ENCODE measurements at places on chromosomes 1 and 21.

- DNase-seq, result peak; percentile 91
Measured at GRCh38 chr21:35048706-35049617, at the start of gene RUNX1. Gene RUNX1 (minus strand): TSS chr21:35049302.

DNA sequence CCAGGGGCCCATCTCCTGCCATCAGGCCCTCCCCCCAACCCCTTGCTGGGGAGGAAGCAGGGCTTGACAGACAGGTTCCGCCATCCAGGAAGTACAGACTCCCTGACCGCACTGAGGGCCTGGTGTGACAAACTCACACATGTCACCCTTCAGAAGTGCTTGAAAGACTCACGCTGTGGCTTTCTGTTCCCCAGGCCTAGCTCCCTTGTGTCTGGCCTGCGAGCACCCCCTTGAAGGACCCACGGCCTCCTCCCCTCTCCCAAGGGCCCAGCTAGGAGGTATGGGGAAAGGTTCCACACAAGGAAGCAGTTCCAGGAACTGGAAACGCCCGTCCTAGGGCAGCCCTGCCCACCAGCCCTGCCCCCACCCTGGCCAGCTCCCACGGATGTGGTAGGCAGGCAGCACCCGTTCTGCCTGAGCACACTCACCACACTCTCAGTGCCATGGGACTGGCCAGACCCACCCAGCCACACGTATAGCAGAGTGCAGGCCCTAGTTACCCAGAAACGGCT is 26.7 kb downstream of the SLC2A1 start:
- no peak for DNase-seq

GRCh38 chr1:83694449-83694848 is 304.5 kb downstream of the TTLL7 start:
- no peak for DNase-seq

- peak; percentile 95 for DNase-seq
Measured at GRCh38 chr1:16078925-16079656, 5.6 kb upstream of the FAM131C start.

DNA sequence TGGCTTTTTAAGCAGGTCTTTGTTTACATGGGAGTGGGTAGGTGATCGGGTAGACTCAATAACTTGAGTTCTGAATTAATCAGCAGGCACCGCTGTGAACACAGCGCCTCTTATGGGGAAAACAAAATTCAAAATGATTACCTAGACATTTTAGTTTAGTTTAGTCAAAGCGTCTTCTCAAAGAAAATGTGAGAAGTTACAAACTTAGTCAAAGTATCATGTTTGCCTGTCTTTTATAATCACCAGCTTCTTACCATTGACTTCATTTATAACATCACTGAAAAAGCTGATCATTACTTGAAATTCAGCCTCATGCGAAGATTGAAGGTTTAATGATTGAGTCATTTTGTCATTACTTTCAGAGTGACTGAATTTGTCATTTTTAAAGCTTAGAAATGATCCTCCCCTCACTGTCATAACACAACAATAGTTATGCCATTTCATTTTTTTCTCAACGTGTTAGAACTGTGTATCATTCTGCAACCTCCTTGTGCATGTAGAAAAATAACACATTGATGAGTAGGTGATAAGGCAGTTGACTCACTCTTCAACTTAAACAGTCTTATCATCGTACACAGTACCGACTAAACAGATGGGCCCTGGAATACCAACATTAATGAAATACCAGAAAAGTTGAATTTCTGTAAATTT is 188.5 kb downstream of the NFIA start:
- DNase-seq, result no peak

GRCh38 chr1:65792669-65793358 is at the start of gene PDE4B:
Gene PDE4B (plus strand): TSS chr1:65792895.
- no peak for DNase-seq

GRCh38 chr1:221965252-221965651 is 223.4 kb upstream of the DUSP10 start:
- no peak for DNase-seq

DNA sequence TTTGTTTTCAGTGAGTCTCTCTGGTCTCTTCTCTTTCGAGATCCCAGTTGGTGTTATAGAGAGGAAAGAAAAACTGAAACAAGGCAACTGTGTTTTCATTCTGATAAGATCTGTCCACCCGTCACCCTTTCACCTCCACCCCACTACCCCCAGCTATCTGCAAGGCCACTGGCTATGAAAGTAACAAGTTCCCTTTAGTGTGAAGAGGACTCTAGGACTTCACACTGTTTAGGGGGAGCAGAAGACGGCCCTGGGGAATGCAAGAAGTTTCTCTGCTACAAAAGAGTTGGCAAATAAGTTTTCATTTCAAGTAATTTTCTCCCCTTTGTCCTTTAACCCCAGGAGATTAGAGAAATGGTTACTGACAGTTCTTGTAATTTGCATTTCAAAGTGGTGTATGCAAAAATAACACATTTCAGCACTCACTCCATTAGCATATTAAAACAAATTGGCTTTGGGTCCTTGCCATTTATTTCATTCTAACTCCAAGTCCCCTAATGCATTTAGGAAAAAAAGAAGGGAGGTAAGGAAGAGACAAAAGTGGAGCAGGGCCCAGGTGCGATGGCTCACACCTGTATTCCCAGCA is 79.6 kb upstream of the PPM1J start:
- no peak for DNase-seq

- DNase-seq, result no peak
Measured at GRCh38 chr1:247415423-247416361, at the start of gene NLRP3. Gene NLRP3 (plus strand): TSS chr1:247416173. CDS start chr1:247418801, 2,628 bp downstream.

DNA sequence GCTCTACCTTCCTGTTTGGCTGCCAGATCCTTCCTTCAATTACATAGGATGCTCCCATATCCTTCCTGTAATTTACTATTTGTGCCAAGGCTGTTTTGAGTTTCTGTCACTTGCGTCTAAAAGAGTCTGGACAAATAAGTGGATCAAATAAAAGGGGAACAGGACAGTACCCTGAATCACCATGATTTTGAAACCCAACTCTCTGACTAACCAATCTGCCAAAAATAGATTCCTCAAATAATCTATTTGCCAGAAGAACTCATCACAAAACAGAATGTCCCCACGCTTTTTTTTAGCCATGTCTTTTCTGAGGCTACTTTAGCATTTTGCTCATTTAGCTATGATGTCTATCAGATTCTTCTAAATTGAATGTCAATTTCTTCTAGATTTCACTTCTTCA is 392.6 kb downstream of the NTNG1 start:
- no peak for DNase-seq

DNA sequence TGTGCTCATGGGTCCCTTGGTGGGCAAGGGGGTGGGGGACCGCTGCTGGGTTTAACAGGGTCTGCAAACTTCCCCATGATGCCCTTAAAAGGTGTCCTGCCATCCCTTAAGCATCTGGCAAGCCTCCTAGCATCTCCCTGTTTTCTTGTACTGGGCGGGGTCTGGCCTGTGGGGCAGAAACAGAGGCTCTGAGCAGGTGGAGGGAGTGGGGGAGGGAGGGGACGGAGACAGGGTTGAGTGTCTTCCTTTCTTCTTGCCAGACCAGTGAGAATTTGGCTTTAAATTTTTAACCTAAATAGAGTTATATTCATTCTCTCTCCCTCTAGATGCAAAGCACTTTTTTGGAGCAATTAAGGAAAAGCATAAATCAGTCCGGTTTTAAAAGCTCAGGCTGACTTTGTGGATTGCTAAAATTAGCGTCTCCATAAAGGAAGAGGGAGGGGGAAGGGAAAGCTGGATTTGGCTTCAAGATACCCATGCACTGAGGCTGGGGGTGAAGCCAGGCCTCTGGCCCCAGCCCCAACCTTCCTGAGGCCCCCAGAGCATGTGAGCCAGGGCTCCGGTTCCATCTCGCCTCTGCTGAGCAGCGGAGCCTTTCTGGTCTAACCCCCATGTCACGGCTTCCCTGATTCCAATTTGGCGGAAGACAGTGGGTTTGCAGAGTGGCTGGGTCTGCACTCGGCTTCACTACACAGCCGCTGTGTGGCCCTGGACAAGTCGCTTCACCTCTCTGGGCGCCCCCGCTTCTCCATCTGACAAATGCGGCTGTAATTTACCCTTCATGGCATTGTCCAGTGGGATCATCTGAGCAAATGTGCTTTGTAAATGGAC is 25.3 kb downstream of the IGSF21 start:
- no peak for DNase-seq

DNA sequence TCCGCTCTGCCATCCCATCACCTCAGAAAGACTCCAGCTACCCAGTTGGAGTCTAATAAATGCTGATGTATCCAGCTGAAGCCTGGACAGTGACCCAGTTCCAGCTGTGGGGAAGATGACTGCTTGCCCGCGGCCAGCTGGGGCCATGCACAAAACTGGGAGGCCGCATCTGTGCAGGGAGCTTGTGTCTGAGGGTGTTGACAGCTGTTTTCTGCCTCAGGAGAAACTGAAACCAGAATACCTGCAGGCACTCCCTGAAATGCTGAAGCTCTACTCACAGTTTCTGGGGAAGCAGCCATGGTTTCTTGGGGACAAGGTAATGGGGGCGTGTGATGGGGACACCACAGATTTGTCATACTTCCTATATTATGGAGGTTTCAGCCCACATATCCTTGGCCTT is 3.2 kb downstream of the GSTM2 start:
- DNase-seq, result no peak

GRCh38 chr1:229432905-229433304 is 989 bp downstream of the ACTA1 start:
- DNase-seq, result no peak

GRCh38 chr1:154158307-154159125 is 3.6 kb upstream of the NUP210L start:
- no peak for DNase-seq

- no peak for DNase-seq
Measured at GRCh38 chr1:184181044-184181443, 129.5 kb downstream of the TSEN15 start.

DNA sequence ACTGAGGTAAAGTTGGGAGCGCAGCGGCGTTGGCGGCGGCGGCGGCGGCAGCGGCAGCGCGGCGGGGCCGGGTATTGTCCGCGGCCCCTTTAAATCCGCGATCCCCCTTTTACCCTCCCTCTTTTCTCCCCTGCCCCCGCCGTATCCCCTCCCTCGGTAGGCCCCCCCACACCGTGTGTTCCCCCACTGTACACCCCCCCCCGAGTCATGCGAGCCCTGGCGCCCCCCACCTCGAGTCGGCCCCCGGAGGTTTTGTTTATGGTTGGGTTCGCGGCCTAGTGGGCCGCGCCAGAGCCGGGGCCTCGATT is 169 bp downstream of the UBAP2L start:
- DNase-seq, result no peak

GRCh38 chr1:25664357-25665199 is 48.0 kb downstream of the MAN1C1 start:
- no peak for DNase-seq

DNA sequence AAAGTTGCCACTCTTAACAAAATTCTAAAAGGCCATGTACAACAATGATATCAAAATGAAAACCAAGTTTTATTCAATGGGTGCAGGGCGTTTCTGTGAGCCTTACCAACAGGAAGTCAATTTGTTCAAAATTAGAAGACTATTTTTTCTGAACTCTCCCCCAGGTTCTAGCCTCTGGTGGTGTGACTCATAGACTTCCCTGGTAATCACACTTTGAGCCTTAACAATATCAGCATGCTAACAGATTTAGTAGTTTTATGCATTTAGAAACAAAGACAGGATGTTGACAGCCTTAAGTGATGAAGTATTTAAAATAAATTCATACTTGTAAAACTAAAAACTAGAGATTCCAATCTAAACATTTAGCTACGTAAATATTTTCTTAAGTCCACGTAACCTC is 88.4 kb downstream of the LRRC8C start:
- DNase-seq, result no peak

- no peak for DNase-seq
Measured at GRCh38 chr1:113858418-113858817, 13.1 kb downstream of the PTPN22 start.

- DNase-seq, result no peak
Measured at GRCh38 chr1:177464686-177465085, 293.9 kb downstream of the BRINP2 start.

DNA sequence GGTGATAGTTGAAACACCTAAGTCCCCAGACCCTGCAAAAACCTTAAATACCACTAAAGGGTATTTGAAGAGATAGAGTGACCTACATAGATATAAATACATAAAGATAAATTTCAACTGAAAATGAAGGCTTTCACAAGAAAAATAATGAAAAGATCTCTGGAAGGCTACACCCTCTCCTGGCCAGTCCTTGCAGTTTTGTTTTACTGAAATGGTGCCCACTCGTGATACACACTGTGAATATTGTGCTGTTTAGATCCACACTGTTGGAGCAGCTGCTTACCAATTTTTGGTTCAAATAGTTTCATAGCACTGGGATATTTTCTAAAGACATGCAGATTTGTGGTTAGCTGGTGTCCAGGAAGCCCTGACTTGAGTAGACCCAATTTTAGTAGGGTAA is 31.5 kb upstream of the RNF187 start:
- DNase-seq, result no peak

DNA sequence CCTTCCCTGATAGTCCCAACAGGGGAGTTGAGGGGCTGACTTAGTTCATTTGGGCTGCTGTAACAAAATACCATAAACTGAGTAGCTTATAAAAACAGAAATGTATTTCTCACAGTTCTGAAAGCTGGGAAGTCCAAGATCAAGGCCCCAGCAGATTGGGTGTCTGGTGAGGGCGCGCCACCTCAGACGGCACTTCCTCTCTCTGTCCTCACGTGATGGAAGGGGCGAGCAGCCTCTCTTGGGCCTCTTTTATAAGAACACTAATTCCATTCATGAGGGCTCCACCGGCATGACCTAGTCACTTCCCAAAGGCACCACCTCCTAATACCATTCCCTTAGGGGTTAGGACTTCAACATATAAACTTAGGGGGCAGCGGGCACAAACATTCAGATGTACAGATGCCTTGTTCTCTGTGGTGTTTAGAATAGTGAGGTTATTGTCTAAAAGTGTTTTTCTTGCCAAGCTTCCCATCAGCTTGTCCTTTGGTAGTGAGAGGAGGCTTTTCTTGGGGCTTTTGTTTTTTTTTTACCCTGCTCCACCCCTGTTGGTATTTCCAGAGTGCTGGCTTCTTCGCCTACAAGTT is 20.3 kb downstream of the NIPAL3 start:
- DNase-seq, result no peak

- DNase-seq, result no peak
Measured at GRCh38 chr1:205927247-205927646, 16.0 kb downstream of the SLC26A9 start.

DNA sequence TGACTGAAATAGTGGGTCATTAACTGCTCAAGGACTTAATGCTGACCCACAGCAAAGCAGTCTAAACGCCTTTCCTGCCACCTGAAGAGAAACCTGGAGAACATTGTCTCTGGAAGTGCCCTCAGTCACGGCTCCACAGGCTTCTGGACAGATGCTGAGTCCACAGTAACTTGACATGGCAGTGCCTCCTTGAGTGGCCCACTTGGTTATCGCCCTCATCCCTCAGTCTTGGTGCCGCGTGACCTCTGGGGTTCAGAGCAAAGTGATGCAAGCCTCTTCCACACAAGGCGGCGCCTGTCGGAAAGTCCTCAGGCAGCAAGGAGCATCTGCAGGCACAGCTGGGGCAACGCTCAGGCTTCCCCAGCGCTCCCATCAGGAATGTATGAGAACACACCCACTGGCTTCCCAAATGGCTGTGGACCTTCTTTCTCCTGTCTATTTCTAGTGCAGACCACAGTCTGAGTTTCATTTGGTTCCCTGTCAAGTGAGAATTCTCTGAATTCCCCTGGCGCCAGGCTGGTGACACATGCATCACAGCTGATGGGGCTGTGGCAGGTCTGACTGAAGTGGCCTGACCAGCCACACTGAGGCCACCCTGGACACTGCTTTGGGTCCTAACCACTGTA is 13.0 kb upstream of the ANGPTL7 start:
- no peak for DNase-seq
